ENCODE measurements at places on chromosomes 6 and 20. TPM values are rescaled to one million over a fixed set of nuclear protein-coding genes. Genes with fewer than 3 reads are reported as not detected.

DNA sequence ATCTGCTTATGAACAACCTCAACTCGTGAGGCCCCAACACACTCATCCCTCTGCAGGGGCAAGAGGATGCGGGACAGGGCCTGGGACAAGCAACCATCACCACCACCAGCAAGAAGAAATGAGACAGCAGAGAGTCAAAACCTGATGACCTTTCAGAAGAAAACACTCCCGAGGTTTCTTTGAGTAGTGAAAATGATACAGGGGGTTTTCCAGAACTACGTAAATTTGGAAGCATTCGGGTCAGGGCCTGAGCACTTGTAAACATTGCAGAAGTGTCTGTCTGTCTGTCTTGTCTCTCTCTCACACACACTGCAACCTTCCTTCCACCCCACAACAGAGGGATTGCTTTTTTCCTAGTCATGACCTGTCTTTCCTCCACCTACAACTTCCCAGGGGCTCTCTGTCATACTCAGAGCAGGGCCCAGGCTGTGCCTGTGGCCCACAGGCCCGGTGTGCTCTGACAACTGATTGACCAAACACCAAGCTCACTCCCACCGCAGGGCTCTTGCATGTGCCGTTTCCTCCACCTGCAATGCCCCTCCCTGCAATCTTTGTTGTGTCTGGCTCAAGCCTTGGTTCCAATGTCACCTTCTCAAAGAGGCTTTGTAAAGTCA lies 90.9 kb downstream of the BMP7 start:
- no peak overlapping the region for H3K27ac ChIP-seq
- DNase-seq, result peak; percentile 55
- H3K36me3 ChIP-seq, result no peaks in the 10 kb centered on the region
- peaks cover 9% of the 10 kb centered on the region for H3K4me1 ChIP-seq

- H3K36me3 ChIP-seq, result peaks cover 3% of the 10 kb centered on the region
- no peak overlapping the region for H3K27ac ChIP-seq
- no peak overlapping the region for H3K4me3 ChIP-seq
- no peaks in the 10 kb centered on the region for H3K4me1 ChIP-seq
- no peak for DNase-seq
- H3K27me3 ChIP-seq, result no peaks in the 10 kb centered on the region
Measured at GRCh38 chr6:34994693-34995092, 105.6 kb downstream of the ANKS1A start.

DNA sequence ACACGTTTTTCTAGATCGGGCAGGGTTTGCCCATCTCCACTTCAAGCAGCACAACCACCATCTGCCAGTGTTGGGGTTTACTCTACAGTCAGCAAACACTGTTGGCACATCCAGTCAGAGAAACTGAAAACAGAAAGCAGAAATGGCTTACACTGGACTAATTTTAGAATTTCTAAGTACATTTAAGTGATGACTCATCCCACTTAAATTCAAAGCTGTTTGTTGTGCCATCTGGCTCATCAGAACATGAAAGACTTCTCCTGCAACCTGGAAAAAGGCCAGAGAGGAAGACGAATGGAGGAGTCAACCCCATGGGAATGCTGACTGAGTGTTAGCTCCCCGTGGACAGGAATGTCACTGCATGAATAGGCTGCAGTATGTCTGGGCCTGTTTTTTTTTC lies 21.8 kb downstream of the FAM209B start:
- H3K36me3 ChIP-seq, result no peaks in the 10 kb centered on the region
- no peak overlapping the region for H3K4me3 ChIP-seq
- peaks cover 8% of the 10 kb centered on the region for H3K4me1 ChIP-seq
- H3K27ac ChIP-seq, result peak overlapping the region; percentile 6

- DNase-seq, result no peak
- H3K4me3 ChIP-seq, result no peak overlapping the region
- H3K4me1 ChIP-seq, result no peaks in the 10 kb centered on the region
- peaks cover 9% of the 10 kb centered on the region for H3K27me3 ChIP-seq
Measured at GRCh38 chr6:46510651-46511050, 19.4 kb upstream of the RCAN2 start.

GRCh38 chr6:56259234-56260077 lies 12.1 kb upstream of the COL21A1 start:
- H3K4me1 ChIP-seq, result no peaks in the 10 kb centered on the region
- no peak overlapping the region for H3K27ac ChIP-seq
- H3K36me3 ChIP-seq, result no peaks in the 10 kb centered on the region
- DNase-seq, result no peak

GRCh38 chr6:14547284-14547998 lies 429.9 kb downstream of the CD83 start:
- H3K27ac ChIP-seq, result no peak overlapping the region
- no peaks in the 10 kb centered on the region for H3K27me3 ChIP-seq
- peaks cover 23% of the 10 kb centered on the region for H3K4me1 ChIP-seq
- no peak for DNase-seq
- H3K4me3 ChIP-seq, result no peak overlapping the region

DNA sequence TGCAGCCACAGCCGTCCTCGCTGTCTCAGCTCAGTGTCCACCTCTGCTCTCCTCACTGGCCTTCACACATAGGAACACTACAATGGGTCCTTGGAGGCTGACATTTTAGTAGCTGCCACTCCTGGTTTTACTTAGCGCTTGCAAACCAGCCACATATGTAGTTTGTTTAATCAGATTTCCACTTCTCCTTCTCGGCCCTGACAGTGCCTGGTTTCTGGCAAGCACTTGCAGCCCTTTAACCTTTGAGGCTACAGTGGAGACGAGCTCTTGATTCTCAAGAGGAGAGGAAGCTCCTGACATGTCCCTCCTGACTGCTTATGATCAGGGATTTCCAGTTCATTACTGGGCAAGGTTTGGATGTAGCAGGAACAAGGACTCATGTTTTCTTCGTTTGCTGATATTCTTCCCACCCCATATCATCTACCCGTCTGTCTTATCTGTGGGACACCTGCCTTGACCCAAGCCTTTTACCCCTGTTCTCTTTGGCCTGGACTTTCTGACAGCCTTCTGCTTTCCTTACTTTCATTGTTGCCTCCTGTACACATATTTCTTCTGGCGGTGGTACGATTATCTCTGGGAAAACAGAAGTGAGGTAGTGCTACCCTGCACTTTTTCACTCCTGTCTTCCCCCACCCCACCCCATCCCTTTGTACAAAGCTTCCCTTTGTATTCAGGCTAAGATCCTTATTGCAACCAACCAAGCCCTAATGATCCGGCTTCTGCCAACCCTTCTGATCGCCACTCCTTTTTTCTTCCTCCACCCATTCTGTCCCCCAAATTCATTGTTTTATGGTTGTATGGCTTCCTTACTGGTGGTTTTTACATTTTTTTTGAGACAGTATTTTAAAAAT lies 31.2 kb downstream of the CEP43 start:
- H3K4me3 ChIP-seq, result no peak overlapping the region
- H3K4me1 ChIP-seq, result peaks cover 9% of the 10 kb centered on the region
- H3K27me3 ChIP-seq, result no peaks in the 10 kb centered on the region
- H3K27ac ChIP-seq, result no peak overlapping the region
- peaks cover 22% of the 10 kb centered on the region for H3K36me3 ChIP-seq
- no peak for DNase-seq

DNA sequence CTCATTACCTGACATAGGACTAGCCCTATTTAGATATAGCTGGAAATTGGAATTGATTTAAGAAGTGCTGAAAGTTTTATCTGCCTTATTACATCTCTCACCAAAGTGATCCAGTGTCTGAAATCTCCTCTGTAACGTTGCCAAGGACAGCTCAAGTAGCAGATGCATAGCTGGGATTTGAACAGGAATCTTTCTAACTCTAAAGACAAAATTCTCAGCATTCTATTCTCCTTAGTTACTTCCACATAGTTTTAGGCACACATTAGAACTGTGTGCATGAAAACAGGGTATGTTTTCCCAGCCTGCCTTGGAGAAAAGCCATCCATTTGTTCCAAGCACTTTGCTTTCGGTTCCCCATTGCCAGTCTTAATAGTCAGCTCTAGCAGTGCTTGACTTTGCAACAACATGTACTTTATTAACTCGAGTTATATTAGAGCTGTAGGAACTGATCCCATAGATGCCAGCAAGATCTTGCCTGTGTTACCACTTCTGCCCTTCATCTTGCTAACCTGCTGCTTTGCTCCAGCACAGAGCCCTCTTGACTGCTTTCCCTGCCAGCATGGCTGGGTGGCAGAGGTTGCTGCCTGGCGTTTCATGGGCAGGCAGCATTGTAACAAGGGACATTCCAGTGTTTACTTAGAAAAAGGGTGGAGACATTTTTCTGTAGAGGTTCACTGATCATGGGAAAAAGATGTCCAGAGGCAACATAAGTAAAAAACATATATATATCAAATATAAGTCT lies 56.1 kb upstream of the STMND1 start:
- peaks cover 41% of the 10 kb centered on the region for H3K27me3 ChIP-seq
- H3K36me3 ChIP-seq, result no peaks in the 10 kb centered on the region
- DNase-seq, result no peak
- no peak overlapping the region for H3K4me3 ChIP-seq
- H3K4me1 ChIP-seq, result no peaks in the 10 kb centered on the region

DNA sequence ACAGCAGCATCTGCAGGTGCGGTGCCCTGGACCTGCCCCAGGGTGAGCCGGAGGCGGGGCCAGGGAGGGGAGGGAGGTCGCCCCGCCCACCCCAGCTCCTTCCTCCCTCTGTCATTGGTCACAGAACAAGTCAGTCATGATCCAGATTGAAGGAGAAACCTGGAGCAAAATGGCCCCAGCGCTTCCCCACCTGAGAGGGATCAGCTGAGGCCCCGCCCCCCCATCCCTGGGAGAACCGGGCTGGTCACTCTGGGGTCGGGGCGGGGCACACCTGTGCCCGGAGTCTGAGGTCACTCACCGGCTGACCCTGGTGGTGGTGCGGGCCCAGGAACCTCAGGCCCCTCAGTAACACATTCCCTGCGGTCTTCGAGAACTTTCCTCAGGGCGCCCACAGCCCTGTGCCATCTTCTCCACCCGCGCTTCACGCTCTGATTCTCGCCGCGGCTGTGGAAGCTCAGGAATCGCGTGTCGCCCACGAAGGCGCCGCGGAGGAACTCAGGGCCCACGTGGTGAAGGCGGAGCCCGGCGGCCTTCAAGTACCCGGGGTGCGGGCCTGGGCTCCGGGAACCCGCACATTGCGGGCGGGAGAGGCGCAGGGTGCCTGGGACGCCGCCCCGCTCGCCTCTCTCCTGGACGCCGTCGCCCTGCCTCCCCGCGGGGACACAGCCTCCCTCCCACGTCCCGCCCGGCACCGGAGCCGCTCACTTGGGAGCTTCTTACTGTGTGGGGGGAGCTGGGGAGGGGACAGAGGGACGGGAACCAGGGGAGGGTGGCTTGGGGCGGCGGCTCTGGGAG lies 36.4 kb upstream of the HLA-C start:
- no peaks in the 10 kb centered on the region for H3K36me3 ChIP-seq
- peak; percentile 69 for DNase-seq
- peak overlapping the region; percentile 88 for H3K4me3 ChIP-seq

DNA sequence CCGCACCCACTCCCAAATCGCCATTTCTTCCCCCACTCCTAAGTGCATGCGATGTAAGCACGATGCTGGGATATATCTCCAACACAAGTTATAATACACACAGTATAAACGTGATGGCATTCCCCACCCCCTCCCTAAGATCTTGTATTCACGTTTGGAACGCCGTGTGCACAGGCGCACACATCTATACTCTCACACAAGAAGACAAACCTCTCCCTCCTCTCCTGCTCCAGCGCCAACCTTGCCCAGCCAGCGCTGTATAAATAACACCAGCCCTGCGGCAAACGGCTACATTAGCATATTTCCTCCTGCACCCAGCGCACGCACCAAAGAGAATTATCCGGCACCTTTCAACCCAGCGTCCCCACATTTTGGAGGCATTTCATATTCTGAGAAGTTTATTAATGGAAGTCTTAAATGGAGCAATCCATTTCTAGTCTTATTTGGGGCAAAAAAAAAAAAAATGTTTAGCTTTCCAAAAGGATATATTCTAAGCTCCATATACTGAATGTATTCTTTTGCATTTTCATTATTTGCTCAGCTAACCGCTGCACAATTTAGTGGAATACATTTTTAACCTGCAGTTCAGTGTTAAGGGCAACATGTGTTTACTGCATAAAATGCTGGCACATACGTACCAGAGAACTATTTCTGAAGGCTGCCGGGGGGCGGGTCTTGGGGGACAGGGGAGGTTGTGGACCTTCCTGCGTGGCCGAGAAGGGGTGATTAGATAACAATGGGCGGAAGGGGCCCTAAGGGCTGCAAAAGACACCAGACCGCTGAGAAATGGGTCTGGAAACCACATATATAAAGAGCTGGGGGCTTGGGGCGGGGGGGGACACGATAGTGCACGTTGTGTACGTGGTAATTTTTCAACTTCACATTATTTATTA lies 1.1 kb upstream of the SLC22A23 start:
- peaks cover 9% of the 10 kb centered on the region for H3K4me1 ChIP-seq
- H3K36me3 ChIP-seq, result no peaks in the 10 kb centered on the region
- H3K4me3 ChIP-seq, result peak overlapping the region; percentile 87

DNA sequence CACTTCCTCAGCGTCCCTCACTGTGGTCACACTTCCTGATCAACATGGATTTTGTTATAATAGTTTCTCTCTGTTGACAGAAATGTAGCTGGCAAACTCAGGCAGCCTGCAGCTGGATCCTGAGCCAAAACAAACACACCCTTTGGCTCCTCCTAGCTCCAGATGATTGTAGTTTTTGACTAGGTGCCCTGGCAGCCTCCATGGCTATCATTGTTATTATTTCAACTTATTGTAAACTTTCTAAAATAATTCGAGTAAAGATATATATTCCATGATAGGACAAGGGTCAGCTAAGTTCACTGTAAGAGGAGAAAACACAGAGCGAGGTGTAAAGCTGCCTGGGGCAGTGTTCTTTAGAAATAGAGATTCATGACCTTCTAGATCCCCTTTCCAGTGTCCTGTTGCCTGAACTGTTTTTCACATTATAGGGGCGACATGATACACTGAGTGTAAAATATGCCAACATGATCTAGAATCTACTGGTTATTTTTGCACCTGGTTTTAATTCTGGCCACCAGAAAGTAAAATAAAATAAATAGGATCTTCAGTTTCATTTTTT lies 98.2 kb upstream of the HDGFL1 start:
- no peaks in the 10 kb centered on the region for H3K27me3 ChIP-seq
- no peak overlapping the region for H3K4me3 ChIP-seq
- H3K27ac ChIP-seq, result no peak overlapping the region
- H3K36me3 ChIP-seq, result no peaks in the 10 kb centered on the region
- no peak for DNase-seq
- no peaks in the 10 kb centered on the region for H3K4me1 ChIP-seq

GRCh38 chr6:17986656-17987446 lies 584 bp downstream of the KIF13A start:
- no peak overlapping the region for H3K27ac ChIP-seq
- H3K27me3 ChIP-seq, result peaks cover 80% of the 10 kb centered on the region
- H3K36me3 ChIP-seq, result peaks cover 4% of the 10 kb centered on the region
- H3K4me1 ChIP-seq, result peaks cover 11% of the 10 kb centered on the region
- DNase-seq, result peak; percentile 16

The MLN gene
- not detected for total RNA-seq

The TRIM40 gene
- not detected for total RNA-seq

The TINAG gene
- total RNA-seq, result not detected

The MAS1 gene
- total RNA-seq, result not detected

The SLC13A3 gene
- total RNA-seq, result not detected

The TAAR1 gene
- not detected for total RNA-seq

The EPPIN gene
- not detected for total RNA-seq

The TCF21 gene
- not detected for total RNA-seq

The TLDC2 gene
- not detected for total RNA-seq

The EGFL8 gene
- total RNA-seq, result 9.6 TPM

The SLC12A5 gene
- 3.2 TPM for total RNA-seq

All from activated T-cell treated with anti-CD3 and anti-CD28 coated beads, Interleukin-2, amount 50 U/mL, for 72 hours (primary cell).